ENCODE measurements at places on chromosomes 2 and 18.
A peak's percentile ranks its signal among the peaks of the same experiment; 100 is the strongest.

GRCh38 chr18:51193621-51194287 is 3.7 kb downstream of the MEX3C start:
- DNase-seq = peak; percentile 27

DNA sequence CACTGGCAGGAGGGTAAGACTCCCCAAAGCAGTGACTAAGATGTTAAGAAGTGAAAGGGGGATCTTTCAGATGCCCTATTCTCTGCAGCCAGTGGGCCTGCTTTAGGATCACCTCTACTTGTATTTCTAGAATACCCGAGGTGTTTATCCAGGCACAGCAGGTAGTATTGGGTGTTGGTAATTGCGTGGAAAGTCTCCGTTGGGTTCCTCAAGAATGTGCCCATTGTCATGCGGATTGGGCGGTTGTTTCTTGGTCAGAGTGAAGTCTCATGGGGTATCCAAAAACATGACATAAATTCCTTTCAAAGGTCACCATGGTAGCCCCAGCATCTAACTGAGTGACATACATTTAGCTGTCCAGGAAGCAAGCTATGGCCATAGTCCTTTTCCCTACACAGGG is 308.8 kb downstream of the RPIA start:
- DNase-seq = no peak

- DNase-seq = no peak
Measured at GRCh38 chr18:24878289-24878688, 417.9 kb downstream of the HRH4 start.

GRCh38 chr18:48161911-48162698 is 231.6 kb upstream of the SMAD2 start:
- no peak for DNase-seq
